ENCODE measurements at places on chromosomes 4 and X.
A peak's percentile ranks its signal among the peaks of the same experiment; 100 is the strongest.

- DNase-seq, result no peak
Observed at GRCh38 chr4:32219306-32220075, 1499.3 kb downstream of the PCDH7 start.

- no peak for DNase-seq
Observed at GRCh38 chr4:99252746-99253145, 33.7 kb upstream of the ADH6 start.

DNA sequence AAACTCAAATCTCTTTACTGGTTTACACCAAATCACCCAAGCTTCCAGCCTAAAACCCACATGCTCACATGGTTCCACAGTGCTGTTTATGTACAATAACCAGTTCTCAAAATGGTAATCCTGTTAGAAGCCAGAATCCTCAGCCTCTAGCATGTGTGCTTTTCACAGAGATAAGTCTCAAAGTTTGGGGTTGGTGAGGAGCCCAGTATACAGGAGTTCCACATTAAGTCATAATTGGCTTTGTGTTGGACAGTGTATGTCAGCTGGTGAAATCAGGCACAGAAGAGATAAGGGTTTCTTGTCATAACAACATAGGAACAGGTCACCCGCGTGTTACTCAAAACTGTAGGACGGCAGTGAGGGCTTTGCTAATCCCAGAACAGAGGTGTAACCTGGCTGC is at the start of gene TRIML1:
Gene TRIML1 (plus strand): TSS at position 301 of the 400 bp plus-strand sequence. CDS start 118 bp downstream, outside the sequence.
- no peak for DNase-seq

GRCh38 chr4:31741326-31741725 is 1021.2 kb downstream of the PCDH7 start:
- DNase-seq, result no peak

DNA sequence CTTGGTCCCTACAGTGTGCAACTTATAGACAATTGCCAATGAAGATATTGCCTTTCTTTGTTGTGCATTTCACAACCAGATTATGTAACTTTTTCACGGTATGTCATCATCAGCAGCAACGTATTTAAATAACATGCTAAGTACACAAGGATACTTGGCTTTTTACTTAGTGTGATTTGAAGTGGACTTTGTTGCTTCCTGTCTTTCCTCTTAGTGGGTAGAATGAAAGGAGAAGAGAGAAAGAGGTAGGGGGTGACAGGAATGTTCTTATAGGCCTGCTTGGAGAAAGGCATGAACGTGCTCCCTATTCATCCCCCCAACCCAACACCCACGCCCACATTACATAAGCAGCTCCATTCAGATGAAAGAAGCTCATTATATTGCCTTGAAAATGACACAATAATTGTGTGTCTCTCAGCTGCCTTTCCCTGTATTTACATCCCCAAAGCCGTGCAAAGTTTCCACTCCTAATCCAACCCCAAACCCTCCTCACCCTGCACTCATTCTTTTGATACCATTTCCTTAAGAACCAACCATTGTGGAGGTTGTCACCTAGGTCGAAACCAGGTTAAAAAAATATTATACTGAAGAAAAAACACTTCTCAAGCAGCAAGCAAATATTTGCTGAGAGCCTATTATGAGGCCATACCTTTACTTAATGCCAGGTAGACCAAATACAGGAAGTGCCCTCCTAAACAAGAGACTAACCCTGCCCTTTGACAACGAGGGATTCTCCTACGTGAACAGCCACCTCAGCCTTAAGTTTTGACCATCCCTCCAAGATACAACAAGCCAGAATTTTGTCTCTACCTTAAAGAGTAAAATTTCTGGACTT is 25.2 kb upstream of the GK start:
- no peak for DNase-seq

DNA sequence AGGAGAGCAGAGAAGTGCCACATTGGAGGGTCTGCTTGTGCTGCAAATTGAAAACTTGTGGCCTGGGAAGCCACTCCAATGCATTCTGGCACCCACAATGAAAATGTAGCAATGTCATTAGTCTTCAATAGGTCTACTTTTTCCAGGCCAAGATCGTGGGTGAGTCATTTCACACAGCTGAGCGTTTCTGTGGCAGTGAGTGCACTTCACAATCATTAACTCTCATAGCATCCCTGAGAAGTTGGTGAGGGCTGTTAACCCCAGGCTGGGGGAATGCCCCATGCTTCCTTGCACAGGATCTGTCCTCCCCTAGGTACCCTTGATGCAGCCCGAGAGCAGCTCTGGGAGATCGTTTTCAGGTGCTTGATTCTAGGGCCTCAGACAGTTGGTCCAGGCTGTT is 196.8 kb upstream of the ATP6AP2 start:
- DNase-seq, result no peak

DNA sequence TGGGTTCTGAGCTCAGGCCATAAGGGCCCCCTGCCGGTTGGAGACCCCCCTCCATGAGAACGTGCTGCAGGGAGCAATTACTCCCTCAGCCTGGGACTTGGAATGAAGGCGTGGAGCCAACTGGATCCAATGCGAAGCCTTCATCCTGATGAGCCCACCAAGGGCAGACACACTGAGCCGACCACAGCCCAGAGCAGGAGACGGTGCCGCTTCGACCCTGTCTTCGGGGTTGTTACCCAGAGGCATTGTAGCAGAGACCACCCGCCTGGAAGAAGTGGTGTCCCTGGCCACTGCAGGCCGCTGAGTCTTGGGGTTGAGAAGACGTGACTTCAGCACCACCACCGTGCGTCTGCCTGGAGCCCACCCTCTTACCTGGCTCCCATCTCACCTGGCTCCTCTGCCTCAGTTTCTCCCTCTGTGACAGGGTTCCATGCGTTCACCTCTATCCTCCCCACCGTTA is 7.0 kb upstream of the NKX1-1 start:
- no peak for DNase-seq

- DNase-seq, result no peak
Observed at GRCh38 chr4:127162741-127163140, 470.0 kb upstream of the INTU start.

- no peak for DNase-seq
Observed at GRCh38 chr4:185761352-185762235, 50.4 kb downstream of the SORBS2 start.

DNA sequence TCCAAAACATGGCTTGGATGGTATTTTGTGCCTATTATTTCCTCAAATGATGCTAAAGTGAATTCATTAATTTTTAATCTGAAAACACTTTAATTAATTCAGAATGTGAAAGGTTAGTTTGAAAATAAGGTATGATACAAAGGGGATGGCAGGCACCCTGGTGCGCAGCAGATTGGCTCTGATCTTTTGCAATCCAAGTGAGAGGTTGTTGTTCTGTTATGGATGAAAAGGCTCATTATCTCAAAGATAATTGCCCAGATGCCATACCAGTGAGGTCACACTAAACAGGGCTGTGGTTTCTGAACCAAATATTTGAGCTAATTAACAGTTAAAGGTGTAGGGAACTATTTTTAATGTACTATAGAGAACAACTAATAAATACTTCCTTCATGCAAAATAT is 504.9 kb downstream of the RAPGEF2 start:
- peak; percentile 11 for DNase-seq

- DNase-seq, result no peak
Observed at GRCh38 chrX:68916891-68917290, 88.1 kb downstream of the EFNB1 start.

GRCh38 chr4:141047228-141047884 is 85.9 kb downstream of the RNF150 start:
- DNase-seq, result no peak

- DNase-seq, result no peak
Observed at GRCh38 chr4:107835406-107835805, 10.7 kb downstream of the SGMS2 start.

- no peak for DNase-seq
Observed at GRCh38 chrX:31591355-31591754, 519.5 kb upstream of the FTHL17 start.

DNA sequence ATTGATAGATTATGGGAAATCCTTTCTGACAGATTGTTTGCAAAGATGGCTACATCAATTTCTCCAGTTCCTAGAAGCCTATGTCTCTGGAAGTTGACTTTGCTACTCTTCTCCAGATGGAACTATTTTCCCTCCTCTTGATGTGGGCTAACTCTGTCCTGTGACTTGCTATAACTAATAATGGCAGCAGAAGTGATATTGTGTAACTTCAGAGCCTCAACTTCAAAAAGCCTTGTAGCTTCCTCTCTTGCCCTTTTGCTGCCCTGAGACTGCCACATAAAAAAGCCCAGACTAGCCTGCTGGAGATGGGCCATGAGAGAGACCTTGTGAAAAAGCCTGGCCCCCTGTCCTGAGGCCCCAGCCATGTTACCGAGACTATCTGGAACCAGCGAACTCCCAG is 210.7 kb upstream of the SLC7A11 start:
- DNase-seq, result no peak

- no peak for DNase-seq
Observed at GRCh38 chr4:15774020-15774420, 4.1 kb upstream of the CD38 start.

DNA sequence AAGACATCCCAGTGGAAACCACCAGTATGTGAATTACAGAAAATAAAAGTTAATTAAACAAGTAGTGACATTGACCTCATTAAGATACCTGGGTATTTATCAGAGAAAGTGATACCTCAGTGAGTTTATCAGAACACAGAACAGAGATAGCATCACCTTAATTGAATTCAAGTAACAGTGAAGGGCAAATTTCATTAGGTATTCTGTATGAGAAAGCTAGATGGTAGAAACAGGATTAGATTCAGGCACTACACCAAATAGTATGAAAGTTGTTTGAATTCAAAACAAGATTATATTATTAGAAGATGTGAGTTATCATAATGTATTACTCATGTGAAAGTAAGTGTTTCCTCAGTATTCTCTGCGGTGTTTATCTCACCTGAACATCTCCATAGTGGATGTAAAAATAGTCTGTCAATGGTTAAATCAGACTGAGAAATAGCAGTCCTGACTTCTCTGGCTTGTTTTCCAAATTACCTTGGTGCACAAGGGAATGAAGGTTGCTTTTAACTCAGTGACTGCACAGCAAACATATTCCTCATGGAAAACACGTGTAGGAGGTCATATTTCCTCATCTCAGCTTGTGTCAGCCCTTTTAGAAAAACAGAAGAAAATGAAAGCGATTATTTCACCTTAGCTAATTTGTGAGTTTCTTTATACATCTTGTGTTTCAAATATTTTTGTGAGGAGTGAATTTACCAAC is 79.9 kb upstream of the PCDH18 start:
- no peak for DNase-seq

- DNase-seq, result no peak
Observed at GRCh38 chrX:11764602-11765067, 6.6 kb downstream of the MSL3 start.

- DNase-seq, result no peak
Observed at GRCh38 chrX:48992341-48992740, 9.7 kb downstream of the GRIPAP1 start.

DNA sequence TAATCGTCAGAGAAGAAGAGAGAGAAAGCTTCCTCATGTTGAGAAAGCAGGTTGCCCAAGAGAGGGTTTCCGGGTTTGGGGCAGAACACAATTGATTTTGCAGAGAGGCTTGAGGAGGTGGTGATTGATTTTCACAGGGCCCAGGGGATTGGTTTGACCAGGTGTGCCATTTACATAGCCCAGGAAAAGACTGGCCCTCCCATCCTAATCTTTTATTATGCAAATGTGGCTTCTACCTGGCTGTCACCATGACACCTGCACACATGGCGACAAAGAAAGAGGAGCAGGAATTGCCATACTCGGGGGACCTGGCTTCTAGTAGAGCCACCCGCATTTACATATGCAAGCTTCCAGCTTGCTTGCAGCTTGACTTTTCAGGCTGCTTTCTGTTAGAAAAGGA is 405.3 kb downstream of the PPP4R3C start:
- peak; percentile 13 for DNase-seq

DNA sequence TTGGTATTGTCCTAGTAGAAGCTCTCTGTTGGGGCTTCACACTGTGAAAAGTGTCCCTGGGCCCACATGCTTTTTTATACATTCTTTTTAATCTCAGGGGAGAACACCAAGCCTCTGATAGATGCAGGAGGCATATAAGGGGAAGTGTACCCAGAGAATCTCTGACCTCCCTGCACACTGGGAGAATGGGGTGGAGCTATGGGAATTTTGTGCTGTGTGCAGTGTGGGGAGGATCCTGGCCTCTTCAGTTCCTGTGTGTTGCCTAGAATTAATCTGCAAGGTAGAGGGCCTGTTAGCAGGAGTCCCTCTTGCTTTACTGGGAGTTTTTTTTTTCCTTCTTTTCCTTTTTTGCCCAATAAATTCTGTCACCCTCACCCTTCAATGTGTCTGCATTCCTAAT is 49.2 kb upstream of the SPIN4 start:
- DNase-seq, result no peak

DNA sequence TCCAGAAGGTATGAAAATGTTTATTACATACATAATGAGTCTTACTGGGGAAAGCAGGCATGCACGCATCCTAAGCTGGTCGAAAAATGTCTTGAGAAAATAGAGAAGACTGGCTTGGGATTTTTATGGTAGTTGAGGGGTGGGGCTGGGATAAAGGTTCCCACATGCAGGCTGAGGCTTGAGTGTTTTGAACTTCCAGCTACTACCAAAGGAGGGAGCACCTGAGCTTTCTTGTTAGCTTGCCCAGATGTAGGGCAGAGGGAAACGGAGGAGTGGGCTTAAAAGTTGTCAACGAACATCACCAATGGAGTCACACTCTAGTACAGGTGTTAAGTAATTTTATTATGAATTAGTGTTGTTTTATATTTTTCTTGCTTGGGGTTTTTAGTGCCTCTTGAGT is 39.6 kb upstream of the SRPX start:
- DNase-seq, result peak; percentile 36

- DNase-seq, result no peak
Observed at GRCh38 chr4:75229806-75230570, 284.2 kb downstream of the RCHY1 start.

GRCh38 chr4:11866391-11866790 is 437.7 kb upstream of the HS3ST1 start:
- DNase-seq, result no peak

GRCh38 chr4:185638548-185639301 is 103.4 kb upstream of the PDLIM3 start:
- no peak for DNase-seq
